Stimulated activated CD4-positive, alpha-beta T cell treated with anti-CD3 and anti-CD28 coated beads, Interleukin-12 subunit alpha, Interleukin-12 subunit beta, amount 100 ng/mL, for 24 hours (primary cell): ENCODE measurements at places on chromosomes 13 and 19.

- DNase-seq = no peak
Measured at GRCh38 chr13:102018716-102019115, 383.1 kb downstream of the FGF14 start.

DNA sequence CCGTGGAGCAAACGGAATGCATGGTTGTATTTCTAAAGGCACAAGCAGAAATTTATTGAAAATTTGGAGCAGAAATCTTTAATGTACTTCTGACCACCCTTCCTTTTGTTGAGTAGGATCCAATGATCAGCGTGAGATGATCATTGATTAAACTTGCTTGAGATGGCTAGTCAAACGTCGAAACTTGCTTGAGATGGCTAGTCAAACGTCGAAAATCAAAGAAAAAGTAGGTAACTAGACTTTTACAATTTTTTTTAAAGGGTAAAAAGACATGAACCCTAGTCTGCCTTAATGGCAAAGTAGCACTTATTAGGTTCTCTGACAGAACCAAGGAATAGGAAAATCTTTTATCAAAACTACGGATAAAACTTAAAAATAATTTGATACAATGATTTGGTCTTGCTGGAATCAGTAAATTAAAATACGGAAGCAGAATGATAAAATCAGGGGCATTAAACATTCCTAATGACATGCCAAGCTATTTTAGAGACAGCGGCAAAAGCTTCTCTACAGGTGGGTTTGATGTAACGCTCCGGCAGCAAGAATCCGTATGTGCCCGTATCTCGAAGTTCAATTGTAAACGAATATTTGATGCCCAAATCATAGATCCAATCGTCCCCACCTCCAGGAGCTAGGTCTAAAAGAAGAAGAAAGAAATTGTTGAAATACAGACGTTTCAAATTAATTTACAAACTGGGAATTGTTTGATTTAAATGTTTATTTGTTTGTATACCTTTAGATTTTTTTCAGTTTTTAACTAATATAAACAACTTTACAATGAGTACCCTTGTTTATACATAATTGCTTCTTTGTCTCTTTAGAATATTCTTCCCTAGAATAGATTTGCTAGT is 841 bp upstream of the ZC3H13 start:
- no peak for DNase-seq

DNA sequence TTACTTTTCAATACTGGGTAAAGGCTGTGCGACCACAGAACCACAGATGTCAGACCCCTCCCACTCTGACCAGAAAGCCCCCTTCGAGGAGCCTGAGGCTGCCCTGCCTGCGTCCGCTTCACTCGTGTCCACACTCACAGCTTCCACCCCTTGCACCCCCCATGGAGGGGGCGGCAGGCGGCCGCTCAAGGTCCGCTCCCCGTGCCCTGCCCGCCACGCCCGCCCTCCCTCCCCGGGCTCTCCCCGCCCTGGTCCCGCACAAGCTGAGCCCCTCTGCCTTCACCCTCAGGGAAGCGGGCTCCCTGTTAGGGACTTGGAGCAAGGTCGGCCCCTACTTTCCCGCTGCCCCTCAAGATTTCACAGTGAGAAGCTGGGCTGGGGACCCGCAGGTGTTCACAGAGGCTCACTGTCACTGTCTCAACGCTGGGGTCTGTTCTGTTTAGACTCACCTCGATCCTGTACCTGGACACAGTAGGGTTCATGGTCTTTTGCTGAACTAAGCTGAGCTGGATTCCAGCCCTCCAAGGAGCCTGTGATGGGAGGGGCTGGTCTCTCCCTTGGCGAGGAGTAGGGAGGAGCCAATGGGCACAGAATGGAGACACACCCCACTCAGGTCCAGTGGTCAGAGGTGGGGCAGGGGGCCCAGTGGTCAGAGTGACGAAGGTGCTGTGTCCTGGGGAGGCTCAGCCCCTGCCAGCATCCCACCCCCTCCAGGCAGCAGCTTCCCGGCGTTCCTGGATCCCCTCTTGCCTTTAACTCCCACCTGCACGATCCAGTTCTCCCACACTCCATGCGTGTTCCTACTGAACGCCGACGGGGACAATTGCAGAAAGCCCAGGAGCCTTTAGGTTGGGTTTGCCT is 69.5 kb downstream of the SPACA7 start:
- DNase-seq = no peak

DNA sequence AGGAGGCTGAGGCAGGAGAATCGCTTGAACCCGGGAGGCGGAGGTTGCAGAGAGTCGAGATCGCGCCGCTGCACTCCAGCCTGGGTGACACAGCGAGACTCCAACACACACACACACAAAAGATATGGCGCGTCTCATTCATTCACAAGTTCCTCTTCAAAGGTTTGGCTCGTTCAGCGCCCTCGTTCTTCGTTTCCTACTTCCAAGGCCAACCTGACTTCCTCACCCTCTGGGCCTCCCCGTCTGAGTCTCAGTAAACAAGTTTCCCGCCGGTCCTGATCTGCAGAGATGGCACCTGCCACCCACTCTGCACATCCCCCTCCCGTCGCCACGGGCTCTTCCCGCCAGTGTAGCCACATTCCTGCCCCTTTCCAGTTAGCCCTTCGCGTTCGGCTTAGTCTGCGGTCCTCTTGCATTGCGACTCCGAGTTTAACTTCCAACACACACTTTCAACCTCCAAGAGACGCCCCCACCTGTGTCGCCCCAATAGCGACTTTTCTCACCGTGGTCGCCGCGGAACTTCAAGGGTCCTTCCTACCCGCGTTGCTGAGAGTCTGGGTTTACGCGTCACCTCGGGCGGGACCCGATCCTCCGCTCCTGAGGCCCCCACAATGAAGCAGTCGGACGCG is 1.3 kb upstream of the BSG start:
- DNase-seq = no peak

DNA sequence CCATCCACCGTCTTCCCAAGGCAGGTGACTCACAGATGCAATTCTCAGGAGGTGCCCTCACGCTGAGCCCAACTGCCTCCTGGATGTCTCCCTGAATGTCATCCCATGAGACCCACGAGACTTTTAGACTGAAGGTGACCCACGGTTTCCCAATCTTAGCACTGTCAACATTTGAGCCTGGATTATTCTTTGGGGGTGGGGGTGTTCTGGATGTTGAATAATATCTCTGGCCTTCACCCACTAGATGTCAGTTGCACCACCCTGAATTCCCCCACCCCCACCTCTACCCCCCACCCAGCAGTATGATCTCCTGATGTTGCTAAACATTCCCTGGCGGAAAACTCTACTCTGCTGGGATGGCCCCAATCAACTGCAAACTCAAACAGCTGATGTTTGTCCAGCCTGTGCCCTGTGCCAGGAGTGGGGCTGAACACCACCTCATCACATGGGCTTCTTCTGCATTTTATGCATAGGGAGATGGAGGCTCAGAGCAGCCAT is 2.2 kb upstream of the CYP4F22 start:
- no peak for DNase-seq

DNA sequence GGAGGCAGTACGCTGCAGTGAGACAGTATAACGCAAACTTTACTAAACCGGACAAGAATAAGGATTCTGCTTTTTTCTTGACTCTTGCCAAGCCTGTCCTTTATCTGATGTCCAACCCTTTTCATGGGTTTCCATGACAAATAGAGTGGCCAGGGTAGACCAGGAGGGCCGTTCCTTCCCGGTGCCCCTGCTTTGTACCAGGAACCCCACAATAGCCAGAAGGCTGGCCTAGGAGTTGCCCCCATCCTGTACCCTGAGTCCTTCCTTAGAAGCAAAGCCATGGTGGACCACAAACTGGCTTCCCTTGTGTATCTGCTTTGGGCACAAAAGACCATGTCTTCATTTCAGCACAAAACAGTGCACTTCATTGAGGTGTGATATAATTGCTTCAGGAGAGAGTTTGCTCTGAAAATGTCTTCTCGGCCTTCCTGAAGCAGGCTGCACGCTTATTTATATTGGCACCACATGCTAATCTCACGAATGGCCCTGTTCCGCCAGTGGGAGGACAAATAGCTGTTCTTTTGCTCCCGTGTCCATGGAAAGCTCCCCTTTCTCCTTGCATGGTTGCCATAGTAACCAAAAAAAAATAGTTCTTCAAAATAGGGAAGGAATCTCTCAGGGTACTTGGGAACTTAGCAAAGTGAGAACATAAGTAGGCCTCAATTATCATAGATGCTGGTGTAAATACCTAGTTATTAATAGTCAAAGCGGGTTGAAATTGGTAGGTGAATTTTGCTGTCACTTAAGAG is 222.1 kb downstream of the ZIC5 start:
- DNase-seq = no peak

DNA sequence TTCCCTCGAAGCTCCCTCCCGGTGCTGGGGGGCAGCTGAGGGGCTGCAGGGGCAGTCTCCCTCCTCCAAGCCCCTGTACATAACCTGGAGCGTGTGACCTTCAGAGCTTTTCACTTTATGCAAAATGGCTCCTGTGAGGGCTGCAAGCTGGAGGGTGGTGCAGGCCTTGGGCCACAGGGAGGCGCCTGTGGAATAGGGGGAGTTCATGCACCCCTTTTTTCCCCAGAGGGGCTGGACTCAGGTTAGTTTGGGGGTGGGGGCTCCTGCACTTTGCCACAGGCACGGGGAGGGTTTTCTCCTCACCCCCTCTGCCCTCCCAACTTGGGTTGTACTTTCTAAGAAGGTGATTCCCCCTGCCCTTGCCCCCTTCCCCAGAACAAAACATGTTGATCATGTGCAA is 6.6 kb upstream of the PRR19 start:
- DNase-seq = no peak

DNA sequence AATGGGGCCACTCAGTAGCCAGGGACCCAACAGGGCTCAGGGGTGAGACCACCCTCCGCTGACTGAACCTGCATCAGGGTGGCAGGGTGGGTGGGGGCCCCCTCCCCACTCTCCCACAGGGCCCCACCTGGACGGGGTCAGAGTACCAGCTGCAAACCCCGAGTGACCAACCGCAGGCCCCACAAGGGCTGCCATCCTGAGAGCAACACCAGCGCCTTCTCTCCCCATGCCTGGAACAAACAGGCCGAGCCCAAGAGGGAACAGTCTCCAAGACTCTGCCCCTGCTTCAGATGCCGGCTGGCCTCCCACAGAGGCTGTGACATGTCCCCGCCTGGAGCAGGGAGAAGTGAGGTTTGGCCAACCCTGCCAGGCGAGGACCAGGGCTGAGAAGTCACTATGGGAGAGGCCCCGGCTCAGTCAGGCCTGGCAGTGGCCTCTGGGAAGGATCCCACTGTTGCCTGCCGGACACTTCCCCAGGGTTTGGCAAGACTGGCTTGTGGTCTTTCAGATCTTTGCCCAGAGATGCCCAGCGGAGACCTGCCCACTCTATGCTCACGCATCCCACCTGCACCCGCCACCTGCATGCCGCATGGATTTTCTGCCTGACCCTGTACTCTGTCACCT is 27.2 kb downstream of the MPND start:
- no peak for DNase-seq

- DNase-seq = peak; percentile 29
Measured at GRCh38 chr19:54387991-54388801, 23.5 kb upstream of the LAIR1 start.

- no peak for DNase-seq
Measured at GRCh38 chr19:1483131-1483978, 4.3 kb upstream of the C19orf25 start.

GRCh38 chr19:2706251-2706650 is 3.8 kb upstream of the GNG7 start:
- no peak for DNase-seq

DNA sequence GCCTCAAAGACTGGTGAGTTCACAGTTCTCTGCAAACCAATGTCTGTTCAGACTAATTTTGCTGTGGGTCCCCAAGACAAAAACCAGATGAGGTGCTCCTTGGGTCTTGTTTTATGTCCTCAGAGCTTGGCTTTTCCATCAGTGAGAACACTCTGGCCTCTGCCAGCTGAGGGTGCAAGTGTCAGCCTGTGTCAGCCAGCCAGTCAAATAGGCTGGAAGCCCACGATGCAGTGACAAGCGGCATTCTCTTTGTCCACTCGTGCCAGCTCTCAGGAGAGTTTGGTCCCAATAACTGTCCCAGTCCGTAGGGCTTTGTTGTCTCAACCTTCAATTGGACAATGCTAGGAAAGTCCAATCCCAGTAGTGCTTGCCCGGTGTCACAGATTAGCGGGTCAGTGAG is 9.4 kb upstream of the AKT2 start:
- no peak for DNase-seq

DNA sequence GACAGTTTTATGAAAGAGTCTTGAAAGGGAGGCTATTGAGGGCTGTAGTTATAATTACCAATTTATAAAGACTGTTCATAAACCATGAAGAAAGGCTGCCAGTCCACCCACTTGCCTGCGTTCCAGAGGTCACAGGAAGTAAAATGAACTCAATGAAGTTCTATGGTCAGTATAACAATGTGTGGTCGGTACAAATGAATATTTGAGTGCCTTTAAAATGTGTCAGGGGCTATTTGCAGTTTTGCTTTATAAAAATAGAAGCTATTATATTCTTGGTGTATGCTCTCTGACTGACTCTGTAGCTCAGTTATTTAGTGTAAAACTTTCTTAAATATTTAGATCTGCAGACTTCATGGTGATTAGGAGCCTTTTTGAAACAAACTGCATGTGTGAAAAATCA is 47.0 kb downstream of the ESD start:
- no peak for DNase-seq

- DNase-seq = no peak
Measured at GRCh38 chr19:51372021-51372648, 319 bp downstream of the NKG7 start.

DNA sequence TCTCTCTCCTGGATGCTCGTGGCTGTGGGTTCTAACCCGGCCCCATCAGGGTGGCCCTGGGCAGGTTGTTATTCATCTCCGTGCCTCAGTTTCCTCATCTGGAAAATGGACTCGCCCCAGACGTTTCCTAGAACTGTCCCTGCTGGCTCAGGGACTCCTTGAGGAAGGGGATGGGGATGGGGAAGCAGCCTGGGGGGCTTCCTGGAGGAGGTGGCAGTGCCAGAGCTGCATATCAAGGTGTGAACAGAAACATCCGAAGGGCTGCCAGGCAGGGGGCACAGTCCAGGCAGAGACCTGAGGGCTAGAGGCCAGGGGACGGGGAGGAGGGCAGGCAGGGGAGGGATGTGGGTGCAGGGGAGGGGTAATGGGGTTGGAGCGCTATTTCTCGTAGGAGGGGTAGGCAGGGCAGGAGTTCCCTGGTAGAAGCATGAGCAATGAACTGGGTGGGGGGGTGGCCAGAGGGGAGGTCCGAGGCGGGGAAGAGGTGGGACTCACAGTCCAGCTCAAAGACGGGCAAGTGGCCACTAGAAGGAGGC is 3.6 kb upstream of the ELANE start:
- DNase-seq = no peak

DNA sequence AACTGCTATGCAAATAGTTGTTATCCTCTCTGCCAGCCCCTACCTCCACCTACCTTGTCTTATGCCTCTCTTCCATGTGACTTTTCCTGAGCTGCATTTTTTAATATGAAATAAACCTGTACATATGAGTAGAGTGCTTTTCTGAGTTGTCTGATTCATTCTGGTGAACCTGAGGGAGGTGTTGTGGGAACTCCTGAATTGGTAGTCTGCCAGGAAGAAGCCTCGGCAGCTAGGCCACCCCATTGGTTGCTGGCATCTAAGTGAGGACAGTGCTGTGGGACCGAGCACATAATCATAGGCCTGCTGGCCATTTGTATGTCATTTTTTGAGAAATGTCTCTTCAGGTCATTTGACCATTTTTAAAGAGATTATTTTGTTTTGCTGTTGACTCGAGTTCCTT is 1146.8 kb downstream of the UQCRFS1 start:
- no peak for DNase-seq
